T1000 (cell line): ENCODE measurements at places on chromosomes 5 and 9.

GRCh38 chr5:127085371-127085770 lies 12.1 kb upstream of the C5orf63 start:
- no peak for DNase-seq

GRCh38 chr5:39080597-39081204 lies 6.5 kb upstream of the RICTOR start:
- no peak for DNase-seq

GRCh38 chr9:19148187-19148586 lies 20.9 kb upstream of the PLIN2 start:
- no peak for DNase-seq

GRCh38 chr5:40224421-40224820 lies 455.3 kb upstream of the PTGER4 start:
- DNase-seq = no peak

GRCh38 chr5:159051421-159052282 lies 48.1 kb downstream of the EBF1 start:
- no peak for DNase-seq

GRCh38 chr5:155850370-155850769 lies 476.6 kb upstream of the SGCD start:
- DNase-seq = no peak

GRCh38 chr9:132228062-132228461 lies 66.2 kb downstream of the NTNG2 start:
- no peak for DNase-seq

GRCh38 chr5:147633173-147633572 lies 123.3 kb upstream of the DPYSL3 start:
- DNase-seq = no peak

DNA sequence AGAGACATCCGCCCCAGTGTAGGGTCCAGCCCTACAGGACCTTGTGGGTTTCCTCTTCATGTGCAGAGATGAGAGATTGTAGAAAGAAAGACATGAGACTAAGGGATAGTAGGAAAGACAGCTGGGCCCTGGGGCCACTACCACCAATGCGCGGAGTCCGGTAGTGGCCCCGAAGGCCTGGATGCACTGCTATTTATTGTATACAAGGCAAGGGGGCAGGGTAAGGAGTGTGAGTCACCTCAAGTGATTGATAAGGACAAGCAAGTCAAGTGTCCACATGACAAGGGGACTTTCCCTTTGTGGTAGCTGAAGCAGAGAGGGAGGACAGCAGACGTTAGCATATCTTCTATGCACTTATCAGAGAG lies 6.2 kb upstream of the TMEM141 start:
- DNase-seq = no peak

- DNase-seq = no peak
These were observed 391.6 kb downstream of the TMEM161B start for GRCh38 chr5:87877023-87877422.

DNA sequence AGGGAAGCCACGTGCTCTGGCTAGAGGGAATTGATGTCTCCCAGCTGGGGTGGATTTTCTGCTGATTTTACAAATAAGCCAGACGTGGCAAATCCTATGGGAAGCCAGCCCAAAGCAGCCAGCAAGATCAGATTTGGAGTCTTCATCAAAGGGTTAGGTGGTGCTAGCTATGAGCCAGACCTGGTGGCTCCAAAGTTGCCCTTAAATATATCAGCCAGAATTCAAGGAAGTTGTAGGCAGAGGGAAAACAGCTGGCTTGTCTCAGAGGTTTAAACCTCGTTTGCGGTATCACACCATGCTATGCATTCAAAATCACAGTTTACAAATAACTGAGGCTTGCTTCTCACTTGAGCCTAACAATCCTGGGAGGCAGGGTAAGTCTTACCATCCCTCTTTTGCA lies 313.2 kb downstream of the MLLT3 start:
- DNase-seq = no peak

DNA sequence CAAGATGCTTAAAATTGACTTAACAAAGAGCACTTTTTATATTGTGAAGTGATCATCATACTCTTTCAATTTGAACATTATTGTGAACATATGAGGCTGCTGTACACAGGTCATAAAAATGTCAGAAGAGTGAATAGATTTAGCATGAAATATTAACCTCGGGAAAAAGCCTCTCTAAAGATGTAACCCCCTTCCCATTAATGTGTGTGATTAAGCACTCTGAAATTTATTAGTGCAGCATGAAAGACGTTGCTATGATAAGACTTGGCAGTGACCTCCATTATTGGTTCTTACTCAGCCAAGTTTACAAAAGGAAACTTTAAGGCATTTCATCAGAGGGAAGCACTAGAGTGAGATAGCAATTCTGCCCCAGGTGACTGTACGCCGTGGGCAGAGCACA lies 326.5 kb downstream of the NTRK2 start:
- DNase-seq = no peak

DNA sequence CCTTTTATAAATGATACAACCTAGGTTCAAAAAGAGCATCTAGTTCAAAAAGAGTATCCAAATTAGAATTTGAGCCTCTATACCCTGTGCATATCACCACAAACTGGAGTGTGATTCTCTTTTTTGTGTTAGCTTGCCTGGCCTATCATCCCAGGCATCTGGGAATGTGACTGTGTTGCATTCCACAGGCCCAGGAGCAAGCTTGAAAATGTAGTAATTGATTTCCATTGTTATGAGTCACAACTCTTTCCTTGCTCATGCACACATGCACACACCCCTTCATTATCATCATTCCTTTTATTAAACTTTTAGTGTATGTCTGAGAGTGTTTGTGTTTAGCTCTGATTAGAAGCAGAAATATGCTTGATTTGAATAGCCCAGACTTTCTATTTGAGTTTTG lies 75.2 kb downstream of the FCHO2 start:
- peak; percentile 15 for DNase-seq

- no peak for DNase-seq
These were observed 471.0 kb upstream of the MEF2C start for GRCh38 chr5:89353837-89354551.

GRCh38 chr9:16421532-16421931 lies 448.9 kb downstream of the BNC2 start:
- DNase-seq = no peak

DNA sequence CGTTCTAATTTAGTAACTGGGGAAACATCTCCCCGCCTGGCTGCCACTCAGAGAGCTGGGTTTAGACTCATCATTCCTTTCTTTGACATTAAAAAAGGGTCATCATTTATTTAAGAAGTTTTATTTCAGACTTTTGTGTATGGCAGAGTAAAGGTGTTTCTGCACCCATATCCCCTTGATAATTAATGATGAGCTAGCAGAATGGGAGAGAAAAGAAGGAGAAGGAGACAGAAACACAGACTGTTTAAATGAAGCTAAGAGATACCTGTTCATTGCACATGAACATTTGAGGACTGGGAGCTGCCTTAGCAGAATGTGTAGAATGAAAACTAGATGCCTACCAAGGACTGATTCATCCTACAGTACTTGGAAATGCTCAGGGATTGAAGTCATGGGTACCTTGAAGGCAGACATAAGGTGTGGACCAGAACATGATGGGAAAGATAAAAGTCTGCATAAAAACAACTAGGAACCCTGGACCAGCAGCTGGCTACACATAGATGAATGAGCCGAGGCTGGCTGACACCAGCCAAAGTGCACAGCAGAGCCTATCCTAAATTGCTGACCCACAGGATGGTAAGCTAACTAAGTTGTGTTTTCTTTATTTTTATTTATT lies 48.3 kb upstream of the SPATA31C2 start:
- no peak for DNase-seq

- DNase-seq = no peak
These were observed 1.9 kb downstream of the TERT start for GRCh38 chr5:1292846-1293415.

DNA sequence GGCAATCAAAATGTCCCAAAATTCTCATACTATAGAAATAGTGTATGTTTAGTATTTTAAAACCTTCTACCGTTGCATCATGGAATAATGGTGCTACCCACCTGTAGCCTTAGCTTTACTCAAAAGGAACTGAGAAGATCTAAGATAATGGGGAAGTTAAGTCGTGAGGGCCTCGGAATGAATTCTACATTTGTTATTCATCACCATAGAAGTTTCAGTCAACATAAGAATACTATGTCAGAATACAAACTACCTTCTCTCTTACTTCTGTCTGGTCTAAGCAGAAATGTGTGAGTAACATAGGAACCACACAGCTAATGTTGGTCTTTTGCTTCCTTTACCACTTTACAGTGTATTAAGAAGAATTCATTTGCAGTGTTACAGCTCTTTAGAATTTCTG lies 43.2 kb downstream of the RFK start:
- DNase-seq = no peak

DNA sequence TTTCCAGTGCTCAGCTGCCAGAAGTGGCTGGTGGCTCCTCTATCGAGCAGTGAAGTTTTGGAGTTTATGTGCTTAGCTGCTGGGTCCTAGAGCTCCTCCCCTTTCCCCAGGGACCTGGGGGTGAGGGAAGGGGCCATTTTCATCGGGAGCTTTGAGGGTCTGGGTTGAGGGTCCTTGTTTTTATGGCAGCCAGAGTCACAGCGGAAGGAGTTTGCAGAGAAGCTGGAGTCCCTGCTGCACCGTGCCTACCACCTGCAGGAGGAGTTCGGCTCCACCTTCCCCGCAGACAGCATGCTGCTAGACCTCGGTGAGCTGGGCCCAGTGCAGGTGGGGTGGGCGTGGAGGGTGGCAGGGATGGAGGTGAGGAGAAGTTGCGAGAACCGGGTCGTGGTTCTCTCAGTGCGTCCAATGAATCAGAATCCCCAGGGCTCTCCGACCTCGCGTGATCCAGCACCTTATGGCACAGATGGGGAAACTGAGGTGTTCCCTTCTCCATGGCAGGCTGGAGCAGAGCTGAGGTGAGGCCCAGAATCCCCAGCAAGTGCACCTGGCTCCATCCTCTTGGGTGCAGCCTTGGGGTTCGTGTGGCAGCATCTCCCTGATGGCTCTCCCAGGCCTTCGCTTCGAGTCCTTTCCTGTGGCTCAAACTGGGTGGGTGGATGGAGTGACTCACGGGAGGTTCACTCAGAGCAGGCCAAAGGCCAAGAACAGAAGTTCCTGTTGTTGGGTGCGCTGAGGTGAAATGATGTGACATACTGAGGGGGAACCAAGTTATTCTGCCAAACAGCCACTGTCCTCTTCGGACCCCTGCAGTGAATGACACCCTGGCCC lies 21.7 kb upstream of the DOLPP1 start:
- DNase-seq = no peak

DNA sequence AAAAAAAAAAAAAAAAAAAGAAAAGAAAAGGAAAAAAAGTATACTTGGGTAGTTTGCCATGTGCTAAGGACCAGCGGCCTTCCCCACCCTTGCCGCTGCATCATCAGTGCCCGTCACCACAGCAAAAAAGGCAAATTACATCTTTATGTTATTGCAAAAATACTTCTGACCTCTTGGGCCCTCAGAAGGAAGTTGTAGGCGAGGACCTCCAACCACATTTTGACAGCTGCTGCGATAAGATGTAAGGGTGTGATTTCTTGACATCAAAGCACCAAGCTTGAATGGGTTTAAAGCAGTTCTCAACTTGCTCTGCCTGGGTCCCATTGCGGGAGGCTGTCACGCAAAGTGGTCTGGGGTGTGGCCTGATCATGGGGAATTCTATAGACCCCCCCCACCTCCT lies 39.2 kb downstream of the DMRT1 start:
- DNase-seq = no peak

DNA sequence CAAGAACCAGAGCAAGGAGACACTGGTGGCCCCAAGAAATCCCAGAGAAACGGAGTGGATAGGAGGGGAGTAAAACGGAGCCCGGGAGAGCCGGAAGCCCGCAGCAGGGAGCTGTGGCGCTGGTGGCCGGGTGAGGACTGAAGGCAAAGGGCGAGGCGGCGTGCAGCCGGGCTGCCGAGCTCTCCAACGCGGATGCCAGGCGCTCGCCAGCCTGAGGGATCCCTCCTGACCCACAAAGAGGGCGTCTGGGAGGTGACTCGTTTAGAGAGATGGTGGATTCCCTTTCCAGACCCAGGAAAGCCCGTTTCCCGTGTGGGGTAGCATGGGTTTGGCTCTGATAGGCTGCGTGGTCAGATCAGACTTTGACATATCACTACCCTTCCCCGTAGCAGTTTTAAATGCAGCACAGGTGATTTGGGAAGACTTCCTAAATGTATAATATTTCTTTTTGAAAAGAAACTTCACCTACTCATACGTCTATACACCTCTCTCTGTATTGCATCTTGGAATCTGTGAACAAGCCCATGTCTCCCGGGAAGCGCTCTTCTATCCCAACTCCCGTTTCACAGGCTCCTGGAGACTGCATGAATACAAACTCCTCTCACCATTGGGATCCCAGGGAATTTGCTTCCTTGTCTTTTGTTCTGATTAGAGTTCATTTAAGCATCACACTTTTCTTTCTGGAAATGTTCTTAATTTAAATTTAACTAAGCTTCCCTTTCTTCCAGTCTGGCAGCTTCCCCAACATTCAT lies 158.1 kb downstream of the C9orf152 start:
- no peak for DNase-seq

DNA sequence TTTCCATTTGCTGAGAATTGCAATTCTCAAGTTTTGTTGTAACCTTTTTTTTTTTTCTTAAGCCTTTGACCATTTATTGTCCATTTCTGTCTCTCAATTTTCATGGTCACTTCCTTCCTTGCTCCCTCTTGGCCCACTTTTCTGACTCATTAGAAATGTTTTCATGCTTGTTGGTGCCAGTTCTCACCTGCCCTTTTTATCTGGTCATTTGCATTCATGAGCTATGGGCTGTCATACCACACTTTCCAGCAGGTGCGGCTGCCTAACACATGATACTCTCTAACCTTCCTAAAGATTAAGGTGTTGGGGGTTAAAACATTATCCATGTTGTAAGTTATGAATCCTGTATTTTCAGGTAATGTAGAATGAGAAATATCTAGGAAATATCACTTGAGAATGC lies 150.5 kb upstream of the TLX3 start:
- no peak for DNase-seq

DNA sequence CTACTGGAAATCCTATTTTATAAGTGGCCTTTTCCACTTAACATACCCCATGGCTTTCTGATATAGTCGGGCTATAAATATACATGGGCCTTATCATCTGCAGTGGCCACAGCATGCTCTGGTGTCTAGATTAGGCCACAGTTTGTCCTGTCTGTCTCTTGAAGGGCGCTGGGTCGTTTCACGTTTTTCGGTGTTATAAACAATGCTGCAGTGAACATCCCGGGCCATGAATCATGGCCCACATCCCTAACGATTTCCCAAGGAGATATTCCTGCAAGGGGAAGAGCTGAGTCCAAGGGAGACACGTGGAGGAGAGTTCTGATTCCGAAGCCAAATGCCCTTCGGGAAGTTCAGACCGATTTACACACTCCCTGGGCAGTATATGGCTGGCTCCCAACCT lies 8.4 kb downstream of the PLPP7 start:
- no peak for DNase-seq

- DNase-seq = no peak
These were observed 44.2 kb downstream of the SH3PXD2B start for GRCh38 chr5:172410160-172410559.

- DNase-seq = no peak
These were observed 87.1 kb upstream of the COL5A1 start for GRCh38 chr9:134554373-134555093.

- DNase-seq = no peak
These were observed 55.2 kb downstream of the NMUR2 start for GRCh38 chr5:152349683-152350526.

GRCh38 chr9:124124729-124125650 lies 113.4 kb downstream of the LHX2 start:
- DNase-seq = no peak

GRCh38 chr9:128409978-128410377 lies 10.7 kb upstream of the CERCAM start:
- no peak for DNase-seq
